ENCODE measurements at places on chromosomes 5 and 9.

DNA sequence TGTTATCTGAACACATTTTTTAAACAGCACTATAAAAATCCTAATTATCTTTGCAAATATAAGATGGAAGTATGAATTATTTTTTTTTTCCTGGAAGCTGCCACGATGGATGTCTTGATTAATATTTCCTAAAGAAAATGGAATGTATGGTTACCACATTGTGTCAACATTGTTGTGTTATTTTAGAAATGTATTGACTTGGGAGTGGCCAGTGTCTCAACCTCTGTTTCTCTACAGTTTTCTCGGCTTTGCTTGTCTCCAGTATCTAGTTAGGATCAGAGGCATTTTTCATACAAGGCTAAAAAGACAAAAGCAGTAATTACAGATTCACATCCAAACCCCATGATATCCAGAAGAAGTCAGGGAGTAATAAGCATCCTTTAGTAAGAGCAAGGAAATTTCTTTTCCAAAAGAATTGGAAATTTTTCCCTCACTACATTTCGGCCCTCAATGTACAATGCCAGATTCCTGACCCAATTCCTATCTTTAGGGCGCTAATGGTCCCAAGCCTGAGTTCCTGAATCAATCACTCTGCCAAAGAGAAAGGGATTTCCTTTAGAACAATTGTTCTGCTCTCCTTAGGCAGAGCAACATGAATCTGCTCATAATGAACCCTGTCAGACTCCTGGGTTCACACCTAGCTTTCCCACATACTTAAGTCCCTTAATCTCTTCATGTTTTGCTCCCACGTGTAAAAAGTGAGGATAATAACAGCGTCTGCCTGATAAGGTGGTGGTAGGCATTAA is 111.7 kb downstream of the EDIL3 start:
- DNase-seq = no peak

DNA sequence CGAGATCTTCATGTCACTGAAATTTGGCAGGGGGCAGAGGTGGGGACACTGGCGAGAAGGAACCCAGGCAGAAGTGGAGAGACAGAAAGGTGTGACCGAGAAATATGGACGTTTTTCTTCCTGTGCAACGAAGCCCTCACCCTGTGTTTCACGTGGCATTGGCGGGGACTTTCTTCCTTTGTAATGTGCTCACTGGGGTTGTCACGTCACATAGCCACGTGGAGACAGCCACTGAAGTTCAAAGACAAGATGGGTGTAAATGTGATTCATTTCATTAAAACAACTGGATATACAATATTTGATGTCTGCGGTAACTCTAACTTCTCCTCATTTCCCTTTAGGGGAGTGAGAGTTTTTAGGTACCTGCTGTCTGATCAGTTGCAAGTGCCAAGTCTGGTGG is 225.7 kb downstream of the FSTL4 start:
- DNase-seq = no peak

DNA sequence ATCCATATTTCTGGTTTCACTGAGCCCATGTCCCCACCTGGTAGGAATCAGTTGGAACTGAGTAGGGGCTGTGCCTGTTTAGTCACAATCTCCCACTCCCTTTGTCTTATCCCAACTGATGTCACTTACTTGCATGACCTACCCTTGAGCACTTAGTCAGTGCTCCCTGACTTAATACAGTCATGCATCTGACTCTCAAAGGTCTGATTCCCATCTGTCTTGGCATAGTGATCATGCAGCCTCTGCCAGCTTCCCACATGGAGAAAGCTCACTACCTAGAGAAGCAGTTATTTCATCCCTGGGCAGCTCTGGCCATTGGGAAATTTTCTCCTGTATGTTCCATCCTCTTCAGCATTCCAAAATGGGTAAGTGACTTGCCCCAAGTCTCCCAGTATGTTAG is 24.8 kb downstream of the ABLIM3 start:
- DNase-seq = no peak

GRCh38 chr9:128568470-128569078 is 16.2 kb downstream of the SPTAN1 start:
- DNase-seq = no peak

DNA sequence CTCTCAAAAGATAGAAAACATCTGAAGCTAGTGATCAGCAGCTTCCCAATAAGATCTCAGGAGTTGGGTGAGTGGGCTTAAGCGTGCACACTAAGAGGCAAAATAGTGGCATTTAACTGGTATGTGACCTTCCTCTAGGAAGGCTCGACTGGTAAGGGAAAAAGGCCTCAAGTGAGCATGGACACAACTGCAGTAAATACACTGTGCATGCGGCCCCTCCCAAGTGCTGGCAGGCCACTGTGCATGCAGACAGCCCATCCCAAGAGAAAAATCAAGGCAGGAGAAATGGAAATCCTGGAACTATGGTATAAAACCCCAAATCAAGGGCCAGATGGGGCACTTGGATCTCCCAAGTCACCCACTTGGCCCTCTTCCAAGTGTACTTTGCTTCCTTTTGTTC is 112.7 kb downstream of the SMC2 start:
- DNase-seq = no peak

DNA sequence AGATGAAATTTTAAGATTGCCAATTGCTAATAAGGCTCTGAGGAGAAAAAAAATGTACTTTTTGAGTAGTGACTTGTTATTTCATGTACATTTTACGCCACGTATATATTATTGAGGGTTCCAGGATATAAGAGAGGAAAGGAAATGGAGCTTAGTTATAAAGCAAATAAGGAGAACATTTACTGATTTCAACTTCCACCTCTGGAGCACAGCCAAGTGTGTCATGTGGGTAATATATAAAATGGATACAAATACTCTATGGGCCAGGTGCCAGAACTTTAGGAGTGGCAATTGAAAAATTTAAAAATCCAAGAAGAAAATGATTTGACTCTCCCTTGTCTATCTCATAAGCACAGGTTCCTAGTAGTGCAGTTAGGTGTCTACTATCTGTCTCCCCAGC is 45.0 kb upstream of the VLDLR start:
- DNase-seq = no peak

DNA sequence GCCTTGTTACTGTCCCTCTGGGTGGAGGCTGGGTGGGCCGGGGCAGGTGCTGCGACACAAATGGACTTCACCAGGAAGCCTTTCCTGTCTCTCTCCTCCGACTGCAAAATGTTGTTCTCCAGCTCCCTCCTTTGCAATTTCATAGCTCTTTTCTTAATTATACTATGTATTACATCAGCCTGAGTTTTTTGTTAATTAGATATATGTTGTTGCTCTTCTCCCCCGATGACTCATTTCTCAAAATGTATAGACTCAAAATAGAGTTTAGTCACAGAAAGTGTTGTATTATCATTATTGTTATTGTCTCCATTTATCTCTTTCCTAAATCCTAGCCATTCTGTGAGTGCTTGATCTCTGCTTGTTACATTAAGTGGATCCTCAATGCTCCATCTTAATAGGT is 122.4 kb upstream of the OSMR start:
- no peak for DNase-seq

- DNase-seq = no peak
These were observed 48.9 kb downstream of the JMY start for GRCh38 chr5:79284846-79285245.

DNA sequence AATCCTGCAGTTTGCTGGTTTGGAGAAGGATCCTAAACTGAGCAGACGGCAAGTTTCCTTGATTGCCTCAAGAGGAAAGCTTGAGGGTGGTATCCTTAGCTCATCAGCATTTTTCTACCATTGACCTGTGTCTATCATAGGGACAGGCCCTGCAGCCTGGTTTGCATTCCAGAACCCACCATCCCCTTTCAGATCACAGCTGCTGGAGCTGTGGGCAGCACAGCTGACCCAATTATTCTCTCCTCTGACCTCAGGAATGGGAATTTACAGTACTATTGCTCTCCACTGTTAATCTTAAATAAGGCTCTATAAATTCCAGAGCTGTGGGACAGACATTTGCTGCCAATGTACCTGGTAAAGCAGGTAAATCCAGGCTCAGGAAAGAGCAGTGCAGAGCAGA is 163.0 kb downstream of the SPOCK1 start:
- DNase-seq = no peak

DNA sequence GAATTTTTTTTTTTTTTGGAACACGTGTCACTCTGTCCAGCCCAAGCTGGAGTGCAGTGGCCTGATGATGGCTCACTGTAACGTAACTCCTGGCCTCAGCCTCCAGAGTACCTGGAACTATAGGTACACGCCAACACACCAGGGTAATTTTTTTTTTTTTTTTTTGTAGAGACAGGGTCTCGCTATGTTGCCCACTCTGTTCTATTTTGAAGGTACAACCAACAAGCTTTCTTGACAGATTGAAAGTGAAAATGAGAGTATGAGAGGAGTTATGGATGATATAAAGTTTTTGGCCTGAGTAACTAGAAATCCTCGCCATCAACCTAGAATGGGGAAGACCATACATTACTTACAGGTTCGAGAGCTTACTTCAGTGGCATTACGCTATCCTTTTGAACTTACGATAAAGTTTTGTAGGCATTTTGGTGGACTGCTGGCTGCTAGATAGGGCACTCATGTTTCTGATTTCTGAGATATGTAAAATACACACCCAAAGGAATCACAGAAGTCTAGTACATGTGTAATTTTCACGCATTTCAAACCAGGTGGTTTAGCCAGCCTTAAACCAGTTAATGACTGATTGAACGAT is 806 bp upstream of the CDC42SE2 start:
- no peak for DNase-seq

GRCh38 chr9:94639061-94639998 is at the start of gene FBP1:
TSS of gene FBP1 (minus strand) at chr9:94639518. CDS start at chr9:94639310, 208 bp downstream.
- peak; percentile 68 for DNase-seq

- no peak for DNase-seq
These were observed 466.7 kb downstream of the NFIB start for GRCh38 chr9:13847270-13847669.

- DNase-seq = peak; percentile 46
These were observed 791.9 kb upstream of the CDH6 start for GRCh38 chr5:30401479-30402058.

GRCh38 chr5:142206801-142207200 is 98.2 kb downstream of the NDFIP1 start:
- DNase-seq = no peak

Data from Right ventricle myocardium superior (tissue), 1 donor.